HT1080 (cell line): ENCODE measurements at places on chromosomes 3 and 15. TPM values are rescaled to one million over a fixed set of nuclear protein-coding genes. Genes with fewer than 3 reads are reported as not detected.

The ATP8B4 gene
- 0.21 and 0.60 TPM in 2 replicates for total RNA-seq

GRCh38 chr15:95742256-95742655 is 588.2 kb upstream of the NR2F2 start:
- DNase-seq = no peak

DNA sequence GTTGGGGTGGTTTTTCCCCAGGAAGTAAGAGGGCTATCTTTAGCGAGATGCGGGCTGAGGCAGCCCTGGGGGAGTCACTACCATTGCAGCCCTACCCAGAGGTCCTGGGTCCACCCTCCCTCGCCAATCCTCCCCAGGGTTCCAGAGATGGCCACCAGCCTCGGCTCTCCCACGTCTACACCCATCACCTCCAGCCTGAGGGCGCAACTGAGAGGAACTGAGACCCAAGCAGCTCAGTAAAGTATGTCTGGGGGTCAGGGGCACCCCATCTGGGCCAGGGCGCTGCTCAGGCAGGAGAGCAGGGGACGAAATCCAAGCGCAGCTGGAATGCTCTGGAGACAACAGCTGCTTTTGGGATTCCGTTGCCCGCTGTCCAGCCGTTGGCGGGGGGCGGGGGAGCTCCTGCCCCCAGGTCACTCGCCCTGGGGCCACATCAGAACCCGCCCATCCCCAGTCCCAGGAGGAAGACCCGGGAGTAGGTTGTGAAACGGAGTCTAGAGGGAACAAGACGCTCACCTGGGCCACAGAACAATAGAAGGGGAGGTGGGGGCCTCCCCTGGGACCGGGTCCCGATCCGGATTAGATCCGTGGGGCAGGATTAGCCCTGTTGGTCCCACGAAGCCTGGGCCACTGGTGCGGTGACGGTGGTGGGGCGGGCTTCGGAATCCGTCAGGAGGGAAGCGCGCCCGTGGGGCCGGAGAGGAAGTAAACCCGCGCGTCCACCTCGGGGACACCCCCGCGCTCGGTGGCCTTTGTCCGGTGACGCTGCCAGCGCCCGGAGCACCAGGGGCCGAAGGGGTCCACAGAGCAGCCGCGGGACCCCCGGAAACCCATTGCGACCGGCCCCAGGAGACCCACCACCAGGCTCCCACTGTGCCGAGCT is 1.4 kb upstream of the NDUFAF3 start:
- no peak for DNase-seq

DNA sequence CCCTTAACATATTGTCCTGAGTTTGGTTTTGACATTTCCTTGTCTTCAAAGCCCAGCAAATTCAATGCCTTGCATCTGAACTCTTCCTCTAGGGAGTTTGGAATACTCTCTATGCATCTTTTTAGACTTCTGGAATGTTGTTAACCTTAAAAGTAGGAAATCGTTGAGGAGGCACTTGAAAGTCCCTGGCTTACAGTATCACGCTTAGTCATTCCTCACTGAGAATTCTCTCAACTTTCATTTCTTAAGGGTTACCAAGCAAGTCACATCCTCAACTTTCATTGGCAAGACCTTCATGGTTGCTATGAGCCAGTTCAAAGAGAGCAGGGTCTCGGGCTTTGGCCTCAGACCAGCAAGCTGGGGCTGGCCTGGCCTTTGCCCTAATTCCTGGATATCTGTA is 89.9 kb downstream of the ASB7 start:
- no peak for DNase-seq

The NMNAT3 gene
- total RNA-seq = not detected in 2 replicates

GRCh38 chr3:184597829-184598573 is 36.4 kb downstream of the EPHB3 start:
- no peak for DNase-seq

The ZNF80 gene
- total RNA-seq = not detected in 2 replicates

The SLC25A20 gene
- 14.4 and 19.8 TPM in 2 replicates for total RNA-seq

GRCh38 chr3:140384876-140385275 is 293.0 kb upstream of the TRIM42 start:
- peak; percentile 25 for DNase-seq
